ENCODE measurements at places on chromosomes 12 and 14. TPM values are rescaled to one million over a fixed set of nuclear protein-coding genes. Genes with fewer than 3 reads are reported as not detected.
A peak's percentile ranks its signal among the peaks of the same experiment; 100 is the strongest.

DNA sequence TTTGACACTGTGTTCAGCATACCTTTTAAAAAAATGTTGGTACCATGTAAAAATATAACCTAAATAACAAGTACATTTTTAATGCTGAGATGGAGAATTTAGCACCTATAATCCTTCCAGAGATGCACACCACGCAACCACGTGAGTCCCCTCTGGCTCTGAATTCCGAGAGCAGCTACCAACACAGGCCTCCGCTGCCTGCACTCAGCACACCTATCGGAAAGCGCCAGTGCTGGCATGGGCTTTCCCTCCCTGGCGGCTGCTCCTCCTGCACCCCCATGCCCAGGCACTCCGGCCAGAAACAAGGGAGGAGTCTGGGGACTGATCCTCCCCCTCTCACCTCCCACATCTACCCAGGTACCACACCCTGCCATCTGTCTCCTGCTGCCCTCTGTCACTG lies 47.0 kb downstream of the ITPK1 start:
- no peak for DNase-seq

GRCh38 chr12:62660756-62661155 lies 194.1 kb downstream of the MON2 start:
- DNase-seq: no peak

GRCh38 chr12:45670346-45671065 lies 59.0 kb upstream of the ARID2 start:
- no peak for DNase-seq

- DNase-seq: no peak
These were observed 854.9 kb downstream of the RPS29 start for GRCh38 chr14:48731260-48731659.

GRCh38 chr14:92397150-92397952 lies 74.4 kb downstream of the SLC24A4 start:
- no peak for DNase-seq

GRCh38 chr14:71388336-71388735 lies 481.1 kb downstream of the PCNX1 start:
- DNase-seq: no peak

GRCh38 chr14:52175982-52176502 lies 91.5 kb upstream of the PTGDR start:
- DNase-seq: no peak

DNA sequence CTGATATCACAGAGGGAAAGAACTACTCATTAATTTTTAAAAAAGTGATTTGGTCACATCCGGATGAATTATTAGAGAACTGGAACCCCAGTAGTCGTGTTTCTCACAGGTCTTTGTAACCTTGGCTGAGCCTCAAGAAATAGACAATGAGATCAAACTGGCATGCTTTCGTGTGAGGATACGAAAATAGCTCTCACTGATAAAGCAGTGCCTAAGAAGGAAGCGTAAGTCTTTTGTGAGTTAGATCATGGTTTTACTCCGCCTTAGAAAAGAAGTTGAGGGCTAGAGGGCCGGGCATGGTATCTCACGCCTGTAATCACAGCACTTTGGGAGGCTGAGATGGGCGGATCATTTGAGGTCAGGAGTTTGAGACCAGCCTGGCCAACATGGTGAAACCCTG lies 33.8 kb upstream of the GALNT16 start:
- peak; percentile 35 for DNase-seq

DNA sequence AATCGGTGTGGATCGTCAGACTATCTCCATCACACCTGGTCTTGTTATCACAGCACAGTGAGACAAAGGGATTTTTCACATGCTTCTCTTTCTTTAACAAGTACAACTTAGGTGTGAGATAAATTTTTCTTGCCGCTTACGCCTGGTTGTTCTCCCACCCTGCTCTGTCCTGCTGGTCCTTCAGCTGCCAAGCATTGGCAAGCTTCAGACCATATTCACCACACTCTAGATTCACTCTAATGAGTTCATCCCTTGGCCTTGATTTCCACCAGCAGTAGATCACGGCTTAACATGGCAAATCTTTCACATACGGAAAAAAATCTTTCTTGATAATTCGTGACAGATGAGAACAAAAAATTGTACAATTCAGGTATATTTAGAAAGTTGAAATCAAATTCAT lies 33.5 kb downstream of the RHOJ start:
- DNase-seq: no peak

GRCh38 chr12:44000309-44000952 lies 164.6 kb downstream of the TMEM117 start:
- DNase-seq: no peak

GRCh38 chr14:30875788-30876053 lies 1.4 kb downstream of the COCH start:
- DNase-seq: no peak

The EXOC3L4 gene
- 0.91 TPM for total RNA-seq

The ANO4 gene
- 0.71 TPM for total RNA-seq

The PA2G4 gene
- 60.4 TPM for total RNA-seq

The DDX54 gene
- total RNA-seq: 32.4 TPM

The ADGRD1 gene
- 143 TPM for total RNA-seq

The REM2 gene
- not detected for total RNA-seq

The GPRC5D gene
- total RNA-seq: not detected

All from left cardiac atrium (tissue), 4 donors.